Aorta (tissue), 5 donors: ENCODE measurements at places on chromosomes 6 and 20. TPM values are rescaled to one million over a fixed set of nuclear protein-coding genes. Genes with fewer than 3 reads are reported as not detected.

MARCKS gene
- total RNA-seq = 75.6 TPM

DSP gene
- 6.3 TPM for total RNA-seq

SMIM29 gene
- total RNA-seq = 14.0 TPM

NKX2-2 gene
- not detected for total RNA-seq

GRCh38 chr20:62697468-62697912, 11.1 kb upstream of the NTSR1 start:
- H3K27ac ChIP-seq = no peak overlapping the region
- H3K4me3 ChIP-seq = no peak overlapping the region
- H3K4me1 ChIP-seq = no peaks in the 10 kb centered on the region
